A549 treated with DMSO at 1 μM for 4 hours (cell line): ENCODE measurements at places on chromosomes 12 and 14. TPM values are rescaled to one million over a fixed set of nuclear protein-coding genes. Genes with fewer than 3 reads are reported as not detected.

The IQSEC3 gene
- total RNA-seq, result 0.01 TPM in 2 of 5 replicates, not detected in the others

The NEUROD4 gene
- not detected in 5 replicates for total RNA-seq

The INHBE gene
- total RNA-seq, result 0.07 to 0.22 TPM (median 0.15 TPM) in 4 of 5 replicates, not detected in the other

The OTOGL gene
- total RNA-seq, result 0.01 to 0.04 TPM in 2 of 5 replicates, not detected in the others

The SYNE2 gene
- 9.6 to 11.3 TPM (median 9.9 TPM) in 5 replicates for total RNA-seq

The RIMBP2 gene
- total RNA-seq, result not detected in 5 replicates

The P2RX2 gene
- total RNA-seq, result not detected in 5 replicates

The NPFF gene
- total RNA-seq, result 0.17 TPM in 1 of 5 replicates, not detected in the others

The BCL11B gene
- 0.18 to 0.32 TPM (median 0.28 TPM) in 5 replicates for total RNA-seq

The POLE2 gene
- total RNA-seq, result 12.4 to 15.2 TPM (median 14.3 TPM) in 5 replicates

The KRT6C gene
- total RNA-seq, result not detected in 5 replicates

The KRT80 gene
- 53.8 to 71.0 TPM (median 63.0 TPM) in 5 replicates for total RNA-seq

The SPX gene
- 1.5 to 3.4 TPM (median 2.3 TPM) in 5 replicates for total RNA-seq

The MGP gene
- 0.15 TPM in 1 of 5 replicates, not detected in the others for total RNA-seq

The TSPAN11 gene
- total RNA-seq, result 0.03 to 0.09 TPM (median 0.09 TPM) in 4 of 5 replicates, not detected in the other

The BMP4 gene
- 2.3 to 3.0 TPM (median 2.7 TPM) in 5 replicates for total RNA-seq

The MMP14 gene
- 0.52 to 1.3 TPM (median 0.75 TPM) in 5 replicates for total RNA-seq

The KITLG gene
- total RNA-seq, result 11.1 to 15.9 TPM (median 14.9 TPM) in 5 replicates

The SRGAP1 gene
- total RNA-seq, result 12.6 to 15.6 TPM (median 13.9 TPM) in 5 replicates

The LYZ gene
- 0.26 to 1.7 TPM in 2 of 5 replicates, not detected in the others for total RNA-seq
